Stimulated activated CD4-positive, alpha-beta T cell treated with anti-CD3 and anti-CD28 coated beads, TNF-alpha, amount 100 ng/mL, for 48 hours (primary cell): ENCODE measurements at places on chromosomes 4 and X.

DNA sequence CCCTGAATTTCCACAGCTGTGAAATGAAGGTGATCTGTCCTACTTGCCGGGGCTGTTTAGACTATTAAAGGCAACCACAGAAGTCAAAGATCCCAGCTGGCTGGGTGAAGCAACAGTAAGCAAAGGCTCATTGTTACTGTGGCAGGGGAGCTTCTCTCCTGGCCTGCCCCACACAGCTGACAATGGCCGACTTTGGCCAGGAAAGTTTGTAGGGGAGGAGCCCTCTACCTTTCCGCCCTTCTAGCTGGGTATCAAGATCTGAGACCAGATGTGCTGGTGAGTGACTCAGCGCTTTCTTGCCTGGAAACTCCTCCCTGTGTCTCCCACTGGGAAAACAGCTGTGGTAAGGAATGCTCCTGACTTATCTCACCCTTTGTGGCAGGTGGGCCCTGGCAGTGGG lies 21.1 kb downstream of the RASSF6 start:
- DNase-seq: no peak

DNA sequence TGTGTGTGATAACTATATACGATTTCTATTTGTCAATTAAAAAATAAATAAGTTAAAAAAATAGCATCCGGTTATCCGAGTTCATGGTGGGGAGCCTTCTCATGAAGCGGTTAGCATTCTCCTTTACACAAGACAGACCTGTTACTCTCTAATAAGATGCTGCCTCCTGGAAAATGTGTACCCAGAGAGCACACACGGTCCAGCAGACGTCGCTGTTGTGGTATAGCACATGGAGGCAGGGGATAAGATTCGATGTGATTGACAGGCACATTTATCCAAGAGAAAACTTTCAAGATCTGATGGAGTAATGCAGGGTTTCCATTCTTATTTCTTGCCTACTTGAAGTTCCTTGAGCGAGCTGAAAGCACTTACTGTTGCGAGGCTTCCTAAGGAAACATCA lies 62.7 kb upstream of the STS start:
- DNase-seq: no peak

GRCh38 chrX:79176028-79176427 lies 31.5 kb downstream of the GPR174 start:
- DNase-seq: no peak

- DNase-seq: no peak
These were observed 24.8 kb upstream of the MSANTD1 start for GRCh38 chr4:3223956-3224748.

- DNase-seq: no peak
These were observed 2413.6 kb downstream of the PCDH7 start for GRCh38 chr4:33133723-33134122.

DNA sequence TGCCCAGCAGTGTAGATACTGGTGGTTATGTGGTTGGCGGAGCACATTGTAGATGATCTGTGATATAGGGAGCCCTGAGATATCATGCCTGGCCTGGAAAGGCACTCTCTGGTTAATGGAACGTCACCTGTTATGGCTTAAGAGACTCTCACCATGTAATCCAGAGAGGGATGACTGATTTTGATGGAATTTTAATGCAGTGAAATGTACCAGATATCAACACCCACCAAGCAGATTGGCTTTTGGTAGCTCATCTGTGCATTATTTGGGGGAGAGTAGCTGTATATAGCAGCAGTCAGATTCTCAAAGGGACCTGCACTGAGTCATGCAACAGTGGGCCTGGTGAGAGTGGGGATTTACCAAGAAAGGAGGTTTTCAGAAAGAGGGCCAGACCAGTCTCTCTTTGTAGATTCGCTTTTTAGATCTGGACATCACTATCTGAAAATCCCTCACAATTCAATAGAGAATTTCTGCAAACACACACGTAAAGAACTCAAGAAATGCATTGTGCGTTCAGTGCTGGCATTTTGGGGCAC lies 17.3 kb downstream of the TSC22D3 start:
- DNase-seq: no peak

- no peak for DNase-seq
These were observed 24.4 kb upstream of the MGST2 start for GRCh38 chr4:139641218-139641617.

GRCh38 chr4:112889619-112890527 lies 159.6 kb upstream of the ANK2 start:
- DNase-seq: no peak

DNA sequence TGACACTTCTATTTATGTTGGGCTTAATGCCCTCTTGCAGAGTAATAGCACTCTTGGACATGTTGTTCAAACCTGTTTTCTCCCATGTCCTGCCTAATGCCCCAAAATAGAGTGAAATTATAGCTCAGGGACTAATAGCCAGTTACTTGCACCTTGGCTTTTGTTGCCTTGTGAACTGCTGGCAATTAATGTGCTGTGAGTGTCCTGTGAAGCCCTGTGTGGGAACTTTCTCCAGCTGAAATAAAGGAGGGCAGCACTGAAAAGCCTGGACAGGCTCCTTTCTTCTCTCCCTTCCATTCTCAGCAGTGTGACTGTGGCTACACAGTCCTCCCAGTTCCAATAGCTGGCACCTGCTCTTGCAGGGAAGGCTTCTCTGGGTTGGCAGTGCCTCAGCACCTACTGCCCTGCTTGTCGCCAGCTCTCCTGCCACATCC lies 72.4 kb downstream of the DCLK2 start:
- no peak for DNase-seq

DNA sequence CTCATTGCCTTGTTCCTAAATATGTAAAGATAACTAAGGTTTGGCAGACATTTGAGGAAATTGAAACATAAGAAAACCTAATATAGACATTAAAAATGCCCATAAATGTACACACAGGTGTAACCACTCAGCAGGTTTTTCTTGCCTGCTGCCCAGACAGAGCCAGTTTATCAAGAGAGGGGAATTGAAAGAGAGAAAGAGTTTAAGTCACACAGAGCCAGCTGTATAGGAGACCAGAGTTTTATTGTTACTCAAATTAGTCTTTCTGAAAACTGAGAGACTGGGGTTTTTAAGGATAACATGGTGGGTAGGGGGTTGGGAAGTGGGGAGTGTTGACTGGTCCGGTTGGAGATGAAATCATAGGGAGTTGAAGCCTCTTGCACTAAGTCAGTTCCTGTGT lies 119.0 kb downstream of the CFAP299 start:
- DNase-seq: no peak

DNA sequence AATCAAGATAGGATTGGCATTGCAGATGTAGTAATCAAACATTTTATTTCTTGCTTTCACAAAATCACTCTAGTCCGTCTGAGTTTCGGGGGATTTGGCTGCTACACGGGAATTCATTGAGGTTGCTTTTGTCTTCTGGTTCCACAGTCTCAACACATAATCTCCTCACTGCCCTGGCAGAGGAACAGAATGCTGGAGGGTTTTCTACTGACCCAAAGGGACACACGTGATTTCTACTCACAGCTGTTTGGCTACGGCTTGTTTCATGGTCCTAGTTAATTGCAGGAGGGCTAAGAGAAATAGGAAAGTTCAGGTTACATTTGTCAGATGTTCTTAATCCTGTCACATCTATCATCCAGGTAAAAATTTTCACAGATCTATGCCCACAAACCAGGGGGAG lies 1811.6 kb downstream of the ARAP2 start:
- no peak for DNase-seq

GRCh38 chr4:11765849-11766453 lies 337.3 kb upstream of the HS3ST1 start:
- no peak for DNase-seq

DNA sequence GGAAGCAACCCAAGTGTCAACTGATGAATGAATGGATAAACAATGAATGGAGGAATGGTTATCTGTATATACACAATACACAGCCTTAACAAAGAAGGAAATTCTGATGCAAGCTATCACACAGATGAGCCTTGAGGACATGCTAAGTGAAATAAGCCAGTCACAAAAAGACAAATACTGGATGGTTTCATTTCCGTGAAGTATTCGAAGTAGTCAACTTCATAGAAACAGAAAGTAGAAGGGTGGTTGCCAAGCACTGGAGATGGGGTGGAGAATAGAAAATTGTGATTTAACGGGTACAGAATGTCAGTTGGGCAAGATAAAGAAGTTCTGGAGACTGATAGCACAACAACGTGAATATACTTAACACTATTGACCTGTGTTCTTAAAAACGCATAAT lies 28.2 kb downstream of the CENPU start:
- DNase-seq: no peak

DNA sequence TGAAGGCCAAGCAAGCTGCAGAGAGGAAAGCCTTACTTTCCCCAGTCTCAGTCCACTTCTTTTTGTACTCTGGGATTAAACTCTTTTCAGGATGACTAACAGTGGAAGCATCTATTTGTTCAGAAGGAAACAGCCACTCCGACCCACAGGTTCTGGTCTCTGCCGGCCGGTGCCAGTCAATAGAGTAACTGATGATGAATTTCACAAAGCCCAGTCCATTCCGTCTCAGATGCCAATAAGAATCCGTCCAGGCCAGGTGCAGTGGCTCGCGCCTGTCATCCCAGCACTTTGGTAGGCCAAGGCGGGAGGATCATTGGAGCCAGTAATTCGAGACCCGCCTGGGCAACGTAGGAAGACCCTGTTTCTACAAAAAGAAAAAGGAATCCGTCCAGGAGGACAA lies 58.5 kb upstream of the HELT start:
- DNase-seq: no peak

GRCh38 chr4:143473334-143474126 lies 40.0 kb upstream of the SMARCA5 start:
- no peak for DNase-seq

GRCh38 chrX:338281-338835 lies 19.8 kb upstream of the GTPBP6 start:
- DNase-seq: no peak

DNA sequence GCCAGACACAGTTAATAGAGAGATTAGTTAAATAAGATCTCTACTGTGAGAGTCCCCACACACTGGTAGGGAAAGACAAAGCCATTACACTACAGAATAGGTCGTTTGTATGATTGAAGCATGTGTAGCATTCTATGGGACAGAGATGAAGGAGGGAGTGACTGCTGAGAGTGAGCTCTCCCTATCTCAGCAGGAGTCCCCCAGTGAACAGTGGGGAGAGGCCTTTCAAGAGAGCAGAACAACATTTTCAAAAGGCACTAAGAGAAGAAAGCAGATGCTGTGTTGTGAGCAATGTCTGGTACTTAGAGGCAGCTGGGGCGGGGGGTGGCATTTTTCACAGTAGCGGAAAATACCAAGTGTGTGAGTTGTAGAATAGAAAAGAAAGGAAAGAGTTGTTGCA lies 413.6 kb downstream of the AFF2 start:
- DNase-seq: no peak

DNA sequence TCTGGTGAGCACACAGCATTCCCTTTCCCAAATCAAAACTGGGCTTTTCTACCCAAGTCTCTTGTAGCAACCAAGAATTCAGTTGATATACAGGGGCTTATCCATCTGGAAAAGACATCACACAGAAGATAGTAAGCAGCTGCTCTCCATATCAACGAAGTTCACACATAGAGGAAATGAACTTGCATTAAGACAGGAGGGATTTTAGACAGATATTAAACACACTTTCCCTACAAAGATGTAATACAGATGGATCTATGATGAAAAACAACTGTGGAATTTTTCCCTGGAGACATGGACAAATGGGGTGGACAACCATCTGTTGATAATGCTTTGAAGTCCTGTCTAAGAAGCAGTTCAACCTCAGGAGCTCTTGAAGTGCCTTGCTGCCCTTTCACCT lies 9.8 kb upstream of the PDE5A start:
- no peak for DNase-seq

- DNase-seq: no peak
These were observed 176.5 kb downstream of the FBXW7 start for GRCh38 chr4:152359208-152360044.

DNA sequence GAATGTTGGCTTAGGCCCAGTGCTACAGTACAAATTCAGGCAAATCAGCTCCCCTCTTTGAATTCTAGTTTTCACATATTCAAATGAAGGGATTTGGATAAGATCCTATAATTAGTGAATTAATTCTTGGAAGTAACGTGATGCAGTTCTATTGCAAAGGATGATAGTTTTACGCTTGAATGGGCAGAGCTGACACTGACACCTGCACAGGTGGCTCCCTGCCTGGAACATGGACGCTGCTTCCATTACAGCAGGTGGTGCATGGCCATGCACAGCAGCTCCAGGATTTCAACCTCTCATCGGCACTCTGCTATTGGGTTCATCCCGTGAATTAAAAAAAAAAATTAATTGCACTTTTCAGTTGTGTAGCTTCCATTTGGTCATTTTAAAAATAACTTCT lies 28.4 kb upstream of the RPS6KA6 start:
- no peak for DNase-seq

GRCh38 chrX:148580016-148580415 lies 79.6 kb downstream of the AFF2 start:
- no peak for DNase-seq

GRCh38 chr4:140497747-140498636 lies at the start of gene MGAT4D:
MGAT4D (minus strand) TSS chr4:140498293; CDS start chr4:140498222, 71 bp downstream.
- DNase-seq: no peak

DNA sequence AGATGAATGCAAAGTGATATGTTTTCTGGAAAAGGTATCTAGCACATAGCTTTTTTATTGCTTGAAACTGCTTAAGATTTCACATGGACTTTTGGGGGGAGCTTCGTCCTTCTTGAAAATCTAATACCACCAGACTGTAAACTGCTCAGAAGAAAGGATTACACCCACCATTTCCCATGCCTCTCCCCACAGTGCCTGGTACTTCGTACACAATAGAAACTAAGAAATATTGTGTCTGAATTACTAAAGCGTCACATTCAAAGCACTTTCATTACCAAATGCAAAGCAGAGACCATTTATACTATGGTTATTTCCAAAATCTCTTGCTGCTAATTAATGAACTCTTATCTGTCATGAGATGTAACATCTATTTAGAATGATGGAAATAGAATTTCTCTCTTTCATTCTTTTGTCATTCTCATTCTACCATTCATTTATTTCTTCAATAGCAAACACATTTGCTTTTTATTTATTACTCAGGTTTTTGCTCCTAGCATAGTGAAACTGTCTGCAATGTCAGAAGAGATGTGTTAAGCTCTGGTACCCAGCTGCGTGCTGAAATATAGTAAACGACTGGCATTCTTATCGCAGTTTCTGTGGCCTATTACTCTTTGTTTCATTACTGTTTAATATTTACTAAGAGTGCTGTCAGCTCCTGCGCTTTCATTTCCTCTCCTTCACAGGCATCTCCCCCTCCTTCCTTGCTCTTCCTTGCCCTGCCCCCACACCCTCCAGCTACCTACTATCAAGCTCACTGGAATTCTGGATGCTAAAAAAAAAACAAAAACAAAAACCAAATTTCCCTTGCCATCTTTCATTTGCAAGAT lies 51.4 kb upstream of the RAPGEF2 start:
- no peak for DNase-seq

- DNase-seq: no peak
These were observed 2.4 kb downstream of the CXCR3 start for GRCh38 chrX:71615954-71616353.

- no peak for DNase-seq
These were observed 1143.8 kb downstream of the PCDH19 start for GRCh38 chrX:99266255-99266654.

- no peak for DNase-seq
These were observed 42.7 kb upstream of the DDX3X start for GRCh38 chrX:41291309-41291708.
